ENCODE measurements at places on chromosomes 12 and 14.

- no peak for DNase-seq
Measured at GRCh38 chr12:69840727-69841126, 15.7 kb downstream of the MYRFL start.

DNA sequence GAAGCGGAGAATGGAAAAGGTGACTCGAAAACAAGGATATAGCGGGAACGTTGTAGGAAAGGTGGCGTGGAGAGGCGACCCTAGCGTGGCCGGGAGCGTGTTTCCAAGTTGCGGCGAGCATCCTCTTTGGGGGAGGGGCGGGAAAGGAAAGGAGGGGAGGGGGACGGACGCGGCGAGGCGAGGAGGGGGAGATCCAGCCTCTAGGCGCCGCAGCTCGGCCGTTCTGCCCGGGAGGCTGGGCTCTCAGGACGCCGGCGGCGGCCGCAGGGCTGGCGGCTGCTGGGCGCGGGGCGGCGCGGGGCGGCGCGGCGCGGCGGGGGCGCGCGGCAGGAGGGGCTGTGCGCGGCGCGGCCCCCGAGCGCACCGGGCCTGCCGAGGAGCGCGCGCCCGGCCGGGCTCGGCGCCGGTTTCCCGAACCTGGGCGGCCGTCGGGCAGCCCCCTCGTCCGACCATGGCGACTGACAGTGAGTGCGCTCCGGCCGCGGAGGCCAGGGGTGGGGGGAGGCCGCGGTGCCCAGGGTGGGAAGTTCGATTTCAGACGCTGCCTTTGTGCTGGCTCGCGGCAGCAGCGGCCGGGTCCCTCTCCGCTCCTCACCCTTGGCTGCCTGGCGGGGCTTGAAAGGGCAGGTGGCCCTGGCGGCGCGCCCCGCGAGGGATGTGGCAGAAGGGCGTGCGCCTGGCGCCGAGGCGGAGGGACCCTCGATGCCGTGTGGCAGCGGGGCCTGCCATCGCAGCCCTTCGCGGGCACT lies 50.3 kb downstream of the SNAPC1 start:
- DNase-seq: no peak

GRCh38 chr14:56482310-56482911 lies 97.2 kb upstream of the TMEM260 start:
- no peak for DNase-seq

DNA sequence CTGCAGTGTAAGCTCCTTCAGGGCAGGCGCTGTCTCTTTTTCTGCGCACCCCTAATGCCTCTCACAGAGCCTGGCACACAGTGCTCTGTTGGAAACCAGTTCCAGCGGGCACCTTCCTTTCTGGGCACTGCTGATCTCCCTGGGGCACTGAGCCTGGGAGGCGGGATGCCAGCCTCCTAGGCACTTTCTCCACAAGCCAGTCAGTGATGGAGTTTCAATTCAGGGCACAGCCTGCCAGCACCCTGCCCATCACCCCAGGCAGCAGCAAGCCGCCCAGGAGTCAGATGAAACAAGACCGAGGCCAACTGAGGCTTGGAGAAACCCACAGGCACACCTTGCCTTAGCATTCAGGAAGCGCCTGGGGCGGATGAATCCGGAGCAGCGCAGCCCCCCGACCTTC lies 5.7 kb upstream of the CTDSP2 start:
- no peak for DNase-seq

GRCh38 chr12:125311050-125311449 lies 245.8 kb downstream of the AACS start:
- no peak for DNase-seq

DNA sequence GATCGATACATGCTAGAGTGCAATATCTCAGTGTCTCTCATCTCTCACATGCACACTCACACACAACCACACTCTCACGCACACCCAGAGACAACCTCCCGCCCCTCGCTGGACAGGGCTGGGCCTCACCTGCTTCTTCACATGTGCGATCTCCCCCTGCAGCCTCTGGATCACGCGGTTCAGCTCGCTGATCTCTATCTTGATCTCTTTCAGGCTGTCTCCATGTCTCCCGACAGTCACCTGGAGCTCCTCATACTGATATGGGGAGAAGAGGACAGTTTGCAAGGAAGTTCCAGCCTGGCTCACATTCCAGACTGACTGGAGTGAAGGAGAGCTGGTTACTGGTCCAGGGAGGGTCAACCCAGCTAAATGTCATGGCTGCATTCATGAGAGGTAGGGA lies 4.4 kb downstream of the KRT2 start:
- no peak for DNase-seq

GRCh38 chr12:95742586-95742985 lies 48.0 kb downstream of the NTN4 start:
- no peak for DNase-seq

DNA sequence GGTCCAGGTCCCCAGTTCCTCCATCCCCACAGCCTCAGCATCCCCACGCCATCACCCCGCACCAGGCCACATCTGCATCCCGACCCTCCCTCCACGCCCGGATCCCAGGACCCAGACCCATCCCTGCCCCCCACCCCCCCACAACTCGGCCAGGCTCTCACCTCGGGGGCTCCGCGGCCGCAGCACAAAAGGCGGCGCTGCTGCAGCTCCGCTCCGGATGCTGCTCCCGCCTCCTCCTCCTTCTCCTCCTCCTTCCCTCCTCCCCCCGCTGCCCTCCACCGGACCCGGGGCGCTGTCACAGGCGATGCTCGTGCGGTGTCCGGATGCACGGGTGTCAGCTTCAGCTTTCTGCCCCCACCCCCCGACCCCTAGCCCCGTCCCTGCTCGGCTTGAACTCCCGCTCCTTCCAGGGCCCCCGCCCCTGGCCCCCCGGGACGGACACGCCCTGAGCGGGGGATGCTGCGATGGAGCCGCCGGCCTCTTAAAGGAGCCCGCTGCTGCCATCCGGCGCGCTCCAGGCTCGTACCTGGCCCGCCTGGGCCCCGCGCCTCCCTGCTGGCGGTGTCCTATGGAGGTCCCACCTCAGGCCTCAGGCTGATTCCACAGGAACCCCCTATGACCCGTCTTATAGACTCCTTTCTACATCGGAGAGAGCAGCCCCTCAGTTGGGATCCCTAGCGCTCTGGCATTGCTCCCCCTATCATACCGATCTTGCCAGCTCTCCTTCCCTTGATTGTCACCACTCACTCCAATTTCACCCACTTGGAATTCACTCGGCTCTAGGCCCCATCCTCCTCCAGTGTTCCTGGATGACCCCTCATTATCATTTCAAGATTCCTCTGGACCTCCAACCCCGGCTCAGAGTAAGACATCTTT lies at the start of gene MAP3K12:
MAP3K12 (minus strand) TSS at position 193 of the 876 bp plus-strand sequence. CDS start 12,067 bp downstream, outside the sequence.
- DNase-seq: no peak

DNA sequence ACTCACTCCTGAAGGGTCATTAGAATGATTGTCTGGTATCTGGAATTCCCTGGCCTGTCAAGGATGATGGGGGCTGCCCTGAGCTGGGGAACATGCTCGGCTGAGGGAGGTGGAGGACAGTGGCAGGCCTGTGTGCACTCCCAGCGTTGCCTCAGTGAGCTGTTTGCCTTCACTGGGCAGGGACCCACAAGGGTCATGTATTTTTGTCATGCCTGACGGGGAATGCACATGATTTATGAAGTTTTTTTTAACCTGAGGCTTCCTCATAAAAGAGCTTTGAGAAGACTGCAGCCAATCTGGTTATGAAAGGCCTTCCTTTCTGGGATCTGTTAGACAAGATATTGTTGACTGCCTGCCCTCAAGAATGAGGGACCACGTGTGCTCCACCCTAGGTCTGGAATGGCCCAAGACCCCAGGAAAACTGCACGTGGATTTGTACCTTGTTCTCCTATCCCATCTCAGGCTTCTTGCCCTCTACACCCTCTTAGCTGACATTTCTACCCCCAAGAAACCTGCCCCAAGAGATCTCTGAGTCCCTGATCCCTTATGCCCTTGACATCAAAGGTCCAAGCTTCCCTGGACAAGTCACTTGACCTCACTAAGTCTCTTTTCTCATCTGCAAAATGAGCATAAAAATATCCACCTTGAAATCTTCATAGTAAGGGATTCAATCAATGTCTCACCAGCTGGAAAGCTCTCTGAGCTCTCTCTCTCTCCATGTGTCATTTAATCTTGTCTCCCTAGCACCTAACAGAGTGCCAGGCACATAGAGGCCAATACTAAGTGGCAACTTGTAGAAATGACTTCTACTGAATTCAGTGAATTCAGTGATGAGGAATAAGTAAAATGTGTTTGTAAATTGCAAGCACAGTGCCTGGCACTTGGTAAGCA lies 24.5 kb upstream of the COL2A1 start:
- DNase-seq: no peak

- no peak for DNase-seq
Measured at GRCh38 chr12:23472329-23472971, 477.0 kb downstream of the SOX5 start.

DNA sequence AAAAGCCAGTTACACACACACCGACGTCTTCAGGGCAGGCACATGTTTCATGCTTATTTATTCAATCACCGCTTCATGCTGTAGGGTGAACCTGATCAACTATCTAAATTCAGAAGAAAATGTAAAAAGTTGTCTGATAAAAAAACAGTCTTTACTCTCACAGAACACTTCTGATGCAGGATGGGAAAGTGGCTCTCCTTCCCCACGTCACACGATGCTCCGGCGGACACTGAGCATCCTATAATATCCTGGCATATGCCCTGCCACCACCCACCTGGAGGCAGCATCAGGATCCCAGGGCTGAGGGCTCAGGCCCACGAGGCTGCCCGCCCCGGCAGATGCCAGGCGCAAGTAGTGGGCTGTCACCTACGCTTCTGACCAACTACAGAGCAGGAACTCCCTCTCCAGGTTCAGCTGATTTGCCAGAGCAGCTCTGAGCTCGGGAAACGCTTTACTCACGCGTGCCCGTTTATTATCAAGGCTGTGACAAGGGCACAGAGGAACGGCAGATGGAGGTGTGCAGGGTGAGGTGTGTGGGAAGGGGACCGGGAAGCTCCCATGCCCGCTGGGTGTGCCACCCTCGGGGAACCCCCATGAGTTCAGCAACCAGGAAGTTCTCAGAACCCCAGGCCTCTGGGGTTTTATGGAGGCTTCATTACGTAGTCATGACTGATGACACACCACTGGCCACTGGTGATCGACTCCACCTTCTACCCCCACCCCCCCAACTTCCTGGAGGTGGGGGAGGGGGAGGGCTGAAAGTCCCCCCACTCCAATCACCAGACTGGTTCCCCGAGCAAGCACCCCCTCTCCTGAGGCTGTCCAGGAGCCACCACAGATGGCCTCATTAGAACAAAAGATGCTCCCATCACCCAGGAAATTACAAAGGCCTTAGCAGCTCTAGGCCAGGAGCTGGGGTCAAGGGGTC lies 32.1 kb downstream of the SLC15A4 start:
- DNase-seq: no peak

GRCh38 chr12:8648576-8649205 lies 13.9 kb downstream of the MFAP5 start:
- no peak for DNase-seq

DNA sequence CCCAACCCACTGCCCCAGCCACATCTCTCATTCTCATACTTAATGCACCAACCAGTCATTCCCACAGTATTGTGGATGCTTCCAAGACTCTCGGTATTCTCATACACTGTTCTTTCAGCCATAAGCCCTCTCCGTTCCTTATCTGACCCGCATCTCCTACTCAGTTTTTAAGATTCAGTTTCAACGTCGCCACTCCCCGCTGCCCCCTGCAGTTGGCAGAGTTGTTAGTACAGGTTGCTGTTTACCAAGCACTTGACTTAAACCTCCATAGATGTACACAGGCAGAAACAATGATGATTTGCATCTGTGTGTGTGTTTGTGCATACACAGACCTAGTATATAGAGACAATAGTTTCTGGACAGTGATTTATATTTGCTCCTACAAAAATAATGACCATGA lies 40.2 kb downstream of the PAH start:
- DNase-seq: peak; percentile 42

DNA sequence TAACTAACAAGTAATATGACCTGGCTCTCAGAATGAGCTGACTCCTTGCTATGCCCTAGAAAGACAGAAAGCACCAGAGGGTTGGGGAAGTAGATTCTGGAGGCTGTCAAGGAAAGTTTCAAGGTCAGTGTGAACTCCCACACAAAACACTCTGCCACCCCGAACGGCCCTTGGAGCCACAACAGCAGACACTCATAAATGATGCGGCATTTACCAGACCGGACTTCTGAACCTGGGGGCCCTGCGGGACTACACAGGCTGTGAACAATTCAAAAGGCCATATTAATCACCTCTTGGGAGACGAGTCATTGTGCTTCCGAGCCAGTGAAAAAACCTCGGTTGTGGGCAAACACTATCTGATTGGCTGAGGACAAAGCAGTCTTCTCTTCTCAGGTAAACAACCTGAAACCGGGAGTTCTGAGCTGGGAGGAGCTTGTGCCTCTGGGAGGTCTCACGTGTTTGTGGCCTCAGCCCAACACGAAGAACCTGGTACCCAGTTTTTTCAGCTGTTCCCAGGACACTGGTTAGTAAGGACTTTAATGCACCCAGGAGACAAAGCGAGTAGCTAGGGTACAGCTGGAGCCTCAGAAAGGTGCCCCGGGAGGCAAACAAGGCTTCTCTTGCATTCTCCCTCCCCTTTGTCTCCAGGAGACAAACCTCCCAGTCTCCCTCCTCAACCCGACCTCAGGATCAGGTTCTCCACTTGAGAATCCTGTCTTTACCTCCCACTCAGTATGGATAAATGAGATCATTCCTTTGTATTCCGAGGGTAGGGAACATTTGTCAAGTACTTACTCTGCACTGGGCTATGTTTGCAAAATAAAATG lies 35.3 kb downstream of the VWF start:
- DNase-seq: peak; percentile 30

DNA sequence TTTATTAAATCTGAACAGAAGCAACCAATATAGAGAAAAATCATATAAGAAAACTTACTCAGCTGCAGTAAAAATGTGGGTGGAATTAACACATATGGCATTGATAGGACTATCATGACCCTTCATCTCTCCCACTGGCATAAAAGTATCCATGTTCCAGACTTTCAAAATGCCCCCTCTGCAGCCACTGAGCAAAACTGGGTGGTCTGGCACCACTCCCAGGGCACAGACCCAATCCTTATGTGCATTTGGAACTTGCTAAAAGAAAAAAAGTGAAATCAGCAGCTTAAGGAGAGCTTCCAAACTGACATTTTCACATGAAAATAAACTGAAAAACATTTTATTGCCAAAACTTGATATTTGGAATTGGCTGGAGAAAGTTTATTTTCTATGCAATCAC lies 141.5 kb downstream of the KIF21A start:
- DNase-seq: no peak

DNA sequence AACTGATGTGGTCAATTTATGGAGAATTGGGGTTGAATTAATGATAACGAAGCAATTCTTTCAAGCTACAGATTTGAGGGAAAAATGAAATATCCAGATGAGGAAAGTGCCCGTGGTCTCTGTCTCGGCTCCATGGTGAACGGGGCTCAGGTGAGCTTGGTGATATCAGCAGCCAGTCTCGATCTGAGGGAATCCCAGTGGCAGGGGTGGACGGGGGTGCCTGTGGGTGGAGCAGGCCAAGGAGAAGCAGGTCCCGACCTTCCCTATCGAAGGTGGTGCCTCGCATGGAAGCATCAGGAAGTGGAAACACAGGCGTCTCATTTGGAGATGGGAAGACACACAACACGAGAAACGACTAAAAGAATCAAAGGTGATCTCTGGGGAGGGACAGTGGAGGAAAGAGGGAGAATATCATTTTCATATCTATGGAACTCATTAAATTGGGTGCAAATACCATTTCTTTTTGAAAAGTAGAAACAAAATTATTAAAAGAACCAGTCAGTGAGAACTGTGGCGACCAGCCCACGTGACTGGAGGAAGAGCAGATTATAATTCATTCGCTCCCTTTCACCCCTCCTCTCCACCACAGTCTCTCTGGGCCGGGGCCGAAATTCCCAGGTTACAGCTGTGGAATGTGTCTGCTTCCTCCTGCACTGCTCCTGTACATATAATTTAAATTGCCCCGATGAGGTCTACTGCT lies 354.3 kb upstream of the SFSWAP start:
- DNase-seq: no peak

All from NCI-H1417 treated with DMSO at 0.1 percent for 48 hours (cell line).